ENCODE measurements at places on chromosomes 2 and 18.
A peak's percentile ranks its signal among the peaks of the same experiment; 100 is the strongest.

GRCh38 chr2:172087780-172088244 is 2.5 kb downstream of the DLX1 start:
- no peak for DNase-seq

DNA sequence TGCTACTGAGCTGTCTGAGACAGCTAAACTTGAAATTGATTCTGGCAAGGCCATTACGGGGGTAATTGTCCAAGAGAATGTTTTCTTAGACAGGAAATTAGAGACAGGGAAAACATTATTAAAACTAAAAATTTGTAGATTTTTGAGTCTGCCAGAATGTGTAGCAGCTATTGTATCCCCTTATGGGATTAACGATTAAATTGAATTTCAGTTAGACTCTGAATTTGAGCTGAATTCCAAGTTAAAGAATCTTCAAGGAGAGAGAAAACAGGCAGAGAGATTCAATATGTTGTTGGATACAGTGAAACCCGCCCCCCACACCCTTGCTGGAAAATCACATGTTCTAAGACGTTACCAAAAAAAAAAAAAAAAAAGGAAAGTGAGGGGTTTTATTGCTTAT is 32.7 kb upstream of the CCDC68 start:
- no peak for DNase-seq

DNA sequence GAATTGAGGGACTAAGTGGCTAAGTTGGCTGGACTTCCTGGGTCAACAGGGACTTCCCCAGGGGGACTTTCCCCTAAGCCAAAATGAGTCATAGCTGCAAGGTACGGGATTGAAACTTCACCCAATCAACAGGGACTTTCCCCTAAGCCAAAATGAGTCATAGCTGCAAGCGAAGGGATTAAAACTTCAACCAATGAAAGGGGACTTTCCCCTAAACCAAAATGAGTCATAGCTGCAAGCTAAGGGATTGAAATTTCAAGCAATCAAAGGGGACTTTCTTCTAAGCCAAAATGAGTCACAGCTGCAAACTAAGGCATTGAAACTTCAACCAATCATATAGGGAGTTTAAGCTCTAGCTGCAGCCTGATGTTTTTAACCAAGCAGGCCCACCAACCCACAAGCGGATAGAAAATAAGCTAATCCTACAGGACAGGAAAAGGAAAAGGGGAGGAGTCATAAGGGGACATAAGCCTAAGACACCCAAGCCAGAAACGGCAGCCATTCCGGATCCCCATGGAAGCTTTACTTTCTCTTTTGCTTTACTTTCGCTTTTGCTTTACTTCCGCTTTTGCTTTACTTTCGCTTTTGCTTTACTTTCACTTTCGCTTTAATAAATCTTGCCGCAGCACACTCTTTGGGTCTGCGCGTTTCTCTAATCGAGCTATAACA is 1375.4 kb upstream of the CELF4 start:
- DNase-seq: no peak

- no peak for DNase-seq
These were observed 41.6 kb downstream of the KCNE4 start for GRCh38 chr2:223093436-223094241.

- DNase-seq: peak; percentile 4
These were observed 784 bp downstream of the WDR33 start for GRCh38 chr2:127810156-127810618.

GRCh38 chr2:107018366-107018765 is 132.4 kb upstream of the ST6GAL2 start:
- DNase-seq: no peak

- DNase-seq: no peak
These were observed 89.3 kb upstream of the OTOS start for GRCh38 chr2:240229603-240230235.

- DNase-seq: no peak
These were observed 12.9 kb downstream of the SMYD1 start for GRCh38 chr2:88080545-88080944.

DNA sequence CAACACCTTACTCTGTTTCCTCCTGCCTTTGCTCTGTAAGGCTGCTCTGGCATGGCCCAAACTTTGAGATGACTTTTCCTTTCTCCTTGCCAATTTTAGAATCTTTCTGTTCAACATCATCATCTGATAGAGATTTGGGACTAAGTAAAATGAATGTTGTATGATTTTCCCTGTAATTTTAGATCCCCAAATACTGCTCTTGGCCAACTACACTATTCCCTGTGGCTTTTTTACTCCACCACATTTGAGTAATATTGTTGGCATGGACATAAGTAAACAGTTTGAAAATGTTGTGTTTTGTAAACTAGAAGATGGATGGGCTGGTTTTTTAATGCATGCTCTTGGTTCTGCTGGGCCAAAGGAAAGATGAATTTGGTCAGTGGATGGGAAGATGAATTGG is 12.1 kb downstream of the LTBP1 start:
- DNase-seq: no peak

DNA sequence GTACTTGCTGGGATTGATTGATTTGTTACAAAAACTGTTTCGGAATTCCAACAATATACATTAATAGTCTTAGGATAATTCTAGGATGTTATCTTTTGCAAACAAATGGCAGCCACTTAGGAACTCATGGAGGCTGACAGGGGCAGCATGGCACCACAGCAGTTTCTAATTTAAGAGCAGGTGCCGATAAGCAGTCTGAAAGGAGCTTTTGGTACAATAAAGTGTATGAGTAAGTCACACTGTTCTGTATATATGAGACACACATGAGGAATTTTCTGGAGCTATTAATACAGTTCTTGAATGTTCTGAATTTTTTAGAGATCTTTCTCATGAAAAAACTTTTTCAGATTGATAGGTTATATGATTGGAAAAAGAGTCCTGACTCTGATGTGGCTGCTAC is 52.2 kb downstream of the EIF5B start:
- peak; percentile 55 for DNase-seq

- DNase-seq: no peak
These were observed 218.7 kb upstream of the SMAD2 start for GRCh38 chr18:48149020-48149685.

DNA sequence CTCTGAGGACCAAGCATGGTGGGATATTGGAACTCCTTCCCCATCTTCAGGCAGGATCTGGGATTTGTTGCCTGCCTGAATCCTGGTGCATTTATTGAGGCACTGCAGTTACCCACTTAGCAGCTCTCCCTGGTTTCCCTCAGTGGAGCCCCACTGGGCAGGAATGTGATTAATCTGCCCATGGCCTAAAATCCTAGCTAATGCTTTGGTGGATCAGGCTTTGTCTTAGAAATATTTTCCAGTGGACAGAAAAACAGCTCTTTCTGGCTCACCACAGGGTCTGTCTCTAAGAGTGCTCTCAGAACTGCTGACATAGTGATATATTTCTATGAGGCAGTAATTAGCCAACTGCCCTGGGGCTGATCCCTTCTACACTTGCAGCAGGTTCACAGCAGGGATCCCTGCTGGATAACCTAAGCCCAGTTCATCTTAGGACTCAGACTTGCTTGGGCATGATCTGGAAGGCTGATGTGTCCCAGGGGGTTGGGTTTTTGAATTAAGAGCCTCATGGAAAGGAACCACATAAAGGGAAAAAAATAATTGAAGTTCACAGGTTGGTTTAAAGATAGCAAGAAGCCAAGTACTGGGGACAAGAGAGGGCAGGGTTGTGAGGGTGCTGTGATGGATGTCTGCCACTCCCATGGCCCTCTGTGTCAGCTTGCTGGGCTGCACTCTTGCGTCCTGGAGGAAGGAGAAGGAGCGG is 44.3 kb upstream of the ZDBF2 start:
- DNase-seq: no peak

GRCh38 chr2:232979871-232980461 is 33.1 kb downstream of the NGEF start:
- peak; percentile 9 for DNase-seq

- no peak for DNase-seq
These were observed 154.7 kb downstream of the EML6 start for GRCh38 chr2:54878182-54878581.

- no peak for DNase-seq
These were observed 128.6 kb upstream of the KCNH7 start for GRCh38 chr2:162967147-162967546.

DNA sequence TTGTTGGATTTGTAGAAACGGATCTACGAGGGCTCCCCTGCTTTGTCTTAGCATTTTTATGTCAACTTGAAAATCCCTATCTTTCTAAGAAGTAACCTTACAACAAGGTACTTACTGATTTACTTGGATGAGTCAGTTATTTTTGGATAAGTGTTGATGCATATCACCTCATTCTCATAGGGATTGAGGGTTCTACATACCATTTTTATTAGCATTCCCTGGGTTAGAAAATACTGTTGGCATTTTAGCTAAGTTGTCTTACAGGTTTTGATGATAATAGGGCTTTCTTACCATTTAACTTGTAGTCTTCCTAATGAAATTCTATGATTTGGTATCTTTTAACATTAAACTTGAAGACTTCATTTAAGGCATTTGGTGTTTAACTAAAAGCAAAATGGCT is 125.2 kb downstream of the UBE2E3 start:
- no peak for DNase-seq

DNA sequence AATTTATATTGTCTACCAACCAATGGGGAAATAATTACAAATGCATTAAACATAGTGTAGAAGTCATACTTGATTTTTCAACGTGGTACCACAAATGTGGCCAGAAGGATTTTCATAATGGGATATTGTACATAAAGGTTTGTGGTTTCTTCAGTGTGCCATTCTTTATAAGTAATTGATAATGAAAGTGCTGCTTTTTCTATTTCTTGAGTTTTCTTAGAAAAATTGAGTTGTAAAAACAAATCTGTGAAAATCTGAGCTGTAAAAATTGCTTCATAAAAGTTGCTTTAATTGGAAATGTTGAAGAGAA is 103.6 kb downstream of the KYNU start:
- no peak for DNase-seq

DNA sequence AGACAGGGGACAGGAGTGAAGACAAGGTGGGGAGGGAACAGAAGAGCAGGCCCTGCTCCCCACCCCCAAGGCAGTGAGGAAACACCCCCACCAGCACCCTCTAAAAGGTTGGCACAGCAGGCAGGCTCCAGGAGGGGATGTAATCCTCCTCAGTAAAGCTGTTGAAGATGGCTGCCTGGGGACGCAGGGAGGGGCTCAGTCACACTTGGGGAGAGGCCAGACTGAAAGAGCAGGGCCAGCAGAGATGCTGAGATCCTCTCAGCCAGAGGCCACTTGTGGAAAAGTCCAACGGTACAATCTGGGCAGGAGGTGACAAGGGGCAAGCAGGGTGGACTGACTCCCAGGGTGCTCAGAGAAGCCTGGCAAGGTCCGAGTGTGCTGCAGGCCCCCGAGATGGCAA is 154.8 kb upstream of the ID2 start:
- no peak for DNase-seq

GRCh38 chr2:121567452-121567851 is 36.8 kb downstream of the RNU4ATAC start:
- no peak for DNase-seq

GRCh38 chr18:12744103-12744502 is 41.3 kb downstream of the PSMG2 start:
- DNase-seq: no peak

- no peak for DNase-seq
These were observed 187.7 kb upstream of the CXCR4 start for GRCh38 chr2:136305517-136306192.

DNA sequence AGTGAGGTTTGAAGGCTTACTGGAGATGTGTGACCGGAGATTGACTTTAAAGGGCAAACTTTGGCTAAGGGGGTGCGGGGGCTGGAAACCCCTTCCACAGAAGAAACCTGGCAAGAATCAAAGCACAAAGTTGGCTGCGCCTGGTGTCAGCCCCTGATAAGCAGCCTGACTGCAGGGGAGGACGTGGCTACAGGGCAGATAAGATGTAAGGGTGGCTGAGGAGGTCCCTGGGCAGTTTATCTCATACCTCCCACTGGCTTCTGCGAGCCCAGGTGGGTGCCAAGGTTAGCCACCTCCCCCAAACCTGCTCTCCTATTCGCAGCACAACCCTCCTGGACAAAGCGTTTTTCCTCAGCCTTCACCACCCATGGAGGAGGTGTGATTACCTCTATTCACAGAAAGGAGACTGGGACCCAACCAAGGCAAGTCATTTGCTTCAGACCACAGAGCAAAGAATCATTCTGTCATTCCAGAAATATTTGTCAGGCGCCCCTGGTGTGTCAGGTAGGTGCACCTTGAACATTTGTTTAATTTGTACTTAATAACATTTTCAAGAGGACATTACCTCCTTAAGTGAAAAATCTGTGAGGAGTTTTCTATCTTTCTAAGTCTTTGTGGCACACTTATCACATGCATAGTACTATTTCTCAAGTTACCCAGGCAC is 73.1 kb upstream of the IL1R1 start:
- DNase-seq: no peak

DNA sequence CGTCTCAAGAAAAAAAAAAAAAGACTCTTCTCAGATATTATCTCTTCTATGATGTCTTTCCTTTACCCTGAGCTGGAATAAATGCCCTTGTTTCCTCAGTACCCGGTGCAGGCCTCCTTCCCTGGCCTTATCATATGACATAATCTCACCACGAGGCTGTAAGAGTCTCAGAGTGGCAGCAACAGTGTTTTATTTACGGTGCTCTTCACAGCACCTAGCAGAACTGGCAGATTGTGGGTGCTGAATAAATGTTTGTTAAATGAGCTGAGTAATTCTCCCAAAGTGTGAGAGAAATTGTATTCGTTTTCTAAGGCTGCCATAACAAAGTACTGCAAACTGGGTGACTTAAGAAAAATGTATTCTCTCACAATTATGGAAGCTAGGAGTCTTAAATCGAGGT is 82.8 kb upstream of the CD28 start:
- no peak for DNase-seq

GRCh38 chr2:74383254-74383653 is 3.1 kb upstream of the DCTN1 start:
- DNase-seq: no peak

DNA sequence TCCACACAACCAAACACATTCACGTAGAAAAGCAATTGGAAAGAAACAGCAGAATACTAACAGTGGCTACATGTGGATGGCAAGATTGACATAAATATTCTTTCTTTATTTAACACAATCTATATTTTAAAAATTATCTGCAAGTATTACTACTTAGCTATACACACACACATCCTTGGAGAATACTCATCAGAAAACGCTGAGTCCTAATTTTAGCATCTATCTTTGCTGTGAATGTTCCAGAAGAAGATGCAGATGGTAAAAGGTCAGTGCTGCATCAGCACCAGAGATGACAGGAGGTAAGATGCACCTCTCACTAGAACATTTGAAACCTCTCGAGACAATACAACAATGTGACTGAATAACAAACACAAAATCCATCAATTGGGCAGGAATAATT is 148.5 kb downstream of the L3MBTL4 start:
- no peak for DNase-seq

DNA sequence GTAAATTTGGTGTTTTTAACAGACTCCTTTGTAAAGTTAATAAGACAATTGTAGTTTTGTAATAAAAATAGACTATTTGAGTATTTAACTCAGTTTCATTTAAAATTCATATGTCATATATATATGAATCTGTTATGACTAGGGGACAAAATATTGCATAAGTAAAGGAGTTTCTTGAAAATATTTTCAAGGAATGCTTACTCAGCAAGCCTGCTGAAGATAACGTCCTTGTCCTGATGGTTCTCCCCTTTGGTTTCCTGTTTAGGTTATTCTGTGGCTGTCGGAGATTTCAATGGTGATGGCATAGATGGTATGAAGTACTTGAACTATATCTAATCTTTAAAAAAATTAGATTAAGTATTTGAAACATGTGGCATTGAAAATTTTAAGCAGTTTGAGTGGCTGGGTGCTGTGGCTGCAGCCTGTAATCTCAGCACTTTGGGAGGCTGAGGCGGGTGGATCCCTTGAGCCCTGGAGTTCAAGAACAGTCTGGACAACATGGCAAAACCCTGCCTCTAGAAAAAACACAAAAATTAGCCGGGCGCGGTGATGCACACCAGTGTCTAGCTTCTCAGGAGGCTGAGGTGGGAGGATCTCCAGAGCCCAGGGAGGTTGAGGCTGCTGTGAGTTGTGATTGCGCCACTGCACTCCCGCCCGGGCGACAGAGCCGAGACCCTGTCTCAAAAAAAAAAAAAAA is 47.1 kb downstream of the ITGAV start:
- no peak for DNase-seq
